Activated naive CD4-positive, alpha-beta T cell treated with anti-CD3 and anti-CD28 coated beads for 36 hours (primary cell): ENCODE measurements at places on chromosomes 5 and 9.

GRCh38 chr5:149450199-149450598, 71.1 kb upstream of the IL17B start:
- no peaks in the 10 kb centered on the region for H3K27me3 ChIP-seq
- H3K4me1 ChIP-seq = no peaks in the 10 kb centered on the region
- DNase-seq = no peak
- no peak overlapping the region for H3K27ac ChIP-seq
- no peaks in the 10 kb centered on the region for H3K36me3 ChIP-seq

GRCh38 chr9:125141251-125141650, 2.1 kb downstream of the SCAI start:
- H3K27ac ChIP-seq = no peak overlapping the region
- H3K36me3 ChIP-seq = peaks cover 8% of the 10 kb centered on the region
- H3K4me3 ChIP-seq = no peak overlapping the region
- peaks cover 35% of the 10 kb centered on the region for H3K4me1 ChIP-seq
- no peak for DNase-seq

GRCh38 chr5:120528609-120529008, 64.5 kb downstream of the PRR16 start:
- H3K27me3 ChIP-seq = no peaks in the 10 kb centered on the region
- no peak overlapping the region for H3K27ac ChIP-seq
- H3K4me3 ChIP-seq = no peak overlapping the region
- no peaks in the 10 kb centered on the region for H3K36me3 ChIP-seq

- H3K4me1 ChIP-seq = peaks cover 3% of the 10 kb centered on the region
- H3K27ac ChIP-seq = no peak overlapping the region
- no peaks in the 10 kb centered on the region for H3K36me3 ChIP-seq
- peaks cover 2% of the 10 kb centered on the region for H3K27me3 ChIP-seq
Measured at GRCh38 chr5:97838214-97838613, 655.2 kb upstream of the RIOK2 start.

GRCh38 chr5:172278356-172278755, 5.2 kb downstream of the UBTD2 start:
- peaks cover 50% of the 10 kb centered on the region for H3K4me1 ChIP-seq
- no peak overlapping the region for H3K27ac ChIP-seq
- H3K36me3 ChIP-seq = peaks cover 2% of the 10 kb centered on the region
- no peak for DNase-seq
- H3K27me3 ChIP-seq = no peaks in the 10 kb centered on the region

- H3K36me3 ChIP-seq = no peaks in the 10 kb centered on the region
- peaks cover 3% of the 10 kb centered on the region for H3K4me1 ChIP-seq
- H3K27ac ChIP-seq = no peak overlapping the region
- no peak overlapping the region for H3K4me3 ChIP-seq
- H3K27me3 ChIP-seq = no peaks in the 10 kb centered on the region
- DNase-seq = no peak
Measured at GRCh38 chr9:129343424-129344375, 165.6 kb upstream of the IER5L start.

- DNase-seq = no peak
- H3K4me3 ChIP-seq = no peak overlapping the region
- no peak overlapping the region for H3K27ac ChIP-seq
Measured at GRCh38 chr9:138022756-138023393, 145.3 kb downstream of the CACNA1B start.

DNA sequence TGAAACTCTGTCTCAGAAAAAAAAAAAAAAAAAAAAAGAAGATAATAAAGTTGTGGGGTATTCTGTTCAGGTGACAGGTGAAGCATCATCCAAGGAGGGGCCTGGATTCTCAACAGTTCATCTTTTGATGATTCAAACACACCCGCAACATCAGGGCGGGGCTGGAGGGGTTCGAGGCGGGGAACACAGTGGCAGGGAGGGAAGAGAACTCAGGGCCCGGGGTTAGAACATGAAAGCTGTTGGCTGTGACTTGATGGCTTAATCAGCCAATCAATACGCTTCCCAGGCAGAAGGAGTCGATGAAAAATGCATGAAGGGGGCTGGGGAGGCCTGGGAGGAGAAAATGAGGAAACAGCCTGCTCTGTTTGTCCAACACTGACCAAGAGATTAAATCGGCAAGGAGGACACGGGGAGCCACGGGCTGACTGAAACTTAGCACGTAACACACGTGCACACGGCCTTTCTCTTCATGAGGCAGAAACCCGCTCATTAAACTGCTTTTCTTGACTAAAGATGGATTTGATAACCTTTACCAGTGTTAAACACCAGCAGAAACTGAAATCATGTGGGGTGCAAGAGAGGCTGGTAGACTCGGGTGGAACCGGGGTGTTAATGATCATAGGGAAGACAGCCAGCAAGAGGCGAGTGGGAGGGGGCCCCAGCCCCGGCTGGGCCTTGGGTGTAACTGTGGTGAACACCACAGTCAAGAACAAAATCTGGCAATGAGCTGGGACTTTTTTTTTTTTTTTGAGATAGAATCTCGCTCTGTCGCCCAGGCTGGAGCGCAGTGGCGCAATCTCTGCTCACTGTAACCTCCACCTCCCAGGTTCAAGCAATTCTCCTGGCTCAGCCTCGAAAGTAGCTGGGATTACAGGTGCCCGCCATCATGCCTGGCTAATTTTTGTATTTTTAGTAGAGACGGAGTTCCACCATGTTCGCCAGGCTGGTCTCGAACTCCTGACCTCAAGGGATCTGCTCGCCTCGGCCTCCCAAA, 105.7 kb upstream of the RAPGEF1 start:
- no peaks in the 10 kb centered on the region for H3K4me1 ChIP-seq
- peaks cover 9% of the 10 kb centered on the region for H3K27me3 ChIP-seq
- DNase-seq = no peak
- no peak overlapping the region for H3K27ac ChIP-seq
- H3K36me3 ChIP-seq = no peaks in the 10 kb centered on the region

DNA sequence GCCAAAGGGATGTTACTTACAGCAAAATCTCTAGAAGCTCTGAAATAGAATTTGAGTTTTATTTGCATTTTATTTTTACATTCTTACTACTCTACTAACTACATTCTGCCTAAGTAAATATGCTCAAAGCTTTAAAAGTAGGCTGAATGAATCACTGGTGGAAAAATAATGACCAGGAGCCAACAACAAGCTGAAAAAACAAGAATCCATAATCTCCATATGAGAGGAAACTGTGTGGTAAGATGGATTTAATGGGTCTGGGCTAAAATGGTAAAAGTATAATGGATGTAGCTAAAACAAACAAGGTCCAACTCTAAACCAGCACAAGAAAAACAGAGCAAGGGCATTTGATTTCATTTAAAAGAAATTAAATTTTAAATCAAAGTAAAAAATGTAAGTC, 525.8 kb upstream of the FTMT start:
- no peak overlapping the region for H3K27ac ChIP-seq
- H3K36me3 ChIP-seq = no peaks in the 10 kb centered on the region
- no peak for DNase-seq
- H3K4me3 ChIP-seq = no peak overlapping the region
- no peaks in the 10 kb centered on the region for H3K4me1 ChIP-seq

GRCh38 chr5:68770551-68770950, 323.3 kb upstream of the SLC30A5 start:
- H3K4me1 ChIP-seq = no peaks in the 10 kb centered on the region
- no peak overlapping the region for H3K27ac ChIP-seq
- H3K36me3 ChIP-seq = no peaks in the 10 kb centered on the region
- no peak overlapping the region for H3K4me3 ChIP-seq
- DNase-seq = no peak

DNA sequence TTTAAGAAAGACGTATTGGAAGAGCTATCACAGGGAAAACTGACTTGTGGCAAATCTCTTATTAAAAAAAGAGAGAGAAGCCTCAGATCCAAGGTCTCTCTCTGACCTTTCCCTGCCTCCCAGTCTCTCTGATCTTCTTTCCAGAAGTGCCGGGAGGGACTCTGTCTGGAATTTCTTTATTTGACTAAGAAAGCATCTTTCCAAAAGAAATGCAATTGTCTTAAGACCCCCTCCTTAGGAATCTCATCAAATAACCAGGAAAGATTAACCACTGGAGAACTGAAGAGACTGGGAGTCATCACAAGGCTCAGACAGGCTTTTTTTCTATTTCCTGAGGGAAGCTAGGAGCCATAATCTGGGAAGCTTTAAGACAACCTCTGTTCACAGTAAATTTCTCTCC, 4.6 kb downstream of the C1QTNF3 start:
- H3K36me3 ChIP-seq = peaks cover 12% of the 10 kb centered on the region
- H3K27me3 ChIP-seq = no peaks in the 10 kb centered on the region
- H3K4me3 ChIP-seq = no peak overlapping the region
- DNase-seq = no peak
- no peaks in the 10 kb centered on the region for H3K4me1 ChIP-seq

GRCh38 chr9:136268318-136268717, 22.7 kb upstream of the QSOX2 start:
- H3K4me3 ChIP-seq = peak overlapping the region; percentile 66
- H3K27ac ChIP-seq = no peak overlapping the region
- H3K27me3 ChIP-seq = peaks cover 2% of the 10 kb centered on the region
- H3K4me1 ChIP-seq = peaks cover 4% of the 10 kb centered on the region
- no peaks in the 10 kb centered on the region for H3K36me3 ChIP-seq

DNA sequence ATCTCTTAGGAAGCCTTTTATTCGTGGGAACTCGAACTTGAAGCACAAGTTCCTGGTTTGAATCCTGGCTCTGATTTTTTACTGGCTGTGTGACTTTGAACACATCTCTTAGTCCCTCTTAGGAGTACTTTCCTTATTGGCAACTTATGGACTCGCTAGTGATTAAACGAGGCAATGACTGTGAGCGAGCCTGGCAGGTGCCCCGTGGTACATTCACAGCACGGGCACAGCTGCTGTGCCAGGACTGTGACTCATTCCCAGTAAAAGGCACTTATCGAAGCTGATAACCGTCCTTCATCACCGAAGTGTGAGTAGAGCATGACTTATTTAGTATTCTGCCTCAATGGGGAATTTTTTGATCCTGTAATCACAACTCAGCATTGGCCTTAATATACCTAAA, 22.7 kb downstream of the CFAP90 start:
- no peak overlapping the region for H3K27ac ChIP-seq
- no peak for DNase-seq
- peaks cover 8% of the 10 kb centered on the region for H3K27me3 ChIP-seq
- no peaks in the 10 kb centered on the region for H3K36me3 ChIP-seq
- no peaks in the 10 kb centered on the region for H3K4me1 ChIP-seq

GRCh38 chr5:83401122-83401731, 70.3 kb upstream of the VCAN start:
- H3K4me1 ChIP-seq = no peaks in the 10 kb centered on the region
- no peak overlapping the region for H3K4me3 ChIP-seq
- H3K36me3 ChIP-seq = no peaks in the 10 kb centered on the region

- H3K36me3 ChIP-seq = peaks cover 12% of the 10 kb centered on the region
- no peak overlapping the region for H3K27ac ChIP-seq
- DNase-seq = no peak
- no peaks in the 10 kb centered on the region for H3K4me1 ChIP-seq
- H3K27me3 ChIP-seq = no peaks in the 10 kb centered on the region
- H3K4me3 ChIP-seq = no peak overlapping the region
Measured at GRCh38 chr5:78213799-78214198, 80.7 kb downstream of the AP3B1 start.

GRCh38 chr9:134627417-134628353, 13.9 kb upstream of the COL5A1 start:
- H3K27ac ChIP-seq = no peak overlapping the region
- no peak overlapping the region for H3K4me3 ChIP-seq
- DNase-seq = no peak
- H3K4me1 ChIP-seq = no peaks in the 10 kb centered on the region

GRCh38 chr9:81619353-81620001, 69.9 kb downstream of the TLE1 start:
- no peak overlapping the region for H3K4me3 ChIP-seq
- H3K36me3 ChIP-seq = no peaks in the 10 kb centered on the region
- peaks cover 11% of the 10 kb centered on the region for H3K4me1 ChIP-seq
- H3K27ac ChIP-seq = no peak overlapping the region

GRCh38 chr9:18989097-18989496, 43.9 kb downstream of the SAXO1 start:
- H3K27me3 ChIP-seq = no peaks in the 10 kb centered on the region
- H3K27ac ChIP-seq = no peak overlapping the region
- no peak overlapping the region for H3K4me3 ChIP-seq
- H3K4me1 ChIP-seq = no peaks in the 10 kb centered on the region
- no peak for DNase-seq
- H3K36me3 ChIP-seq = no peaks in the 10 kb centered on the region

DNA sequence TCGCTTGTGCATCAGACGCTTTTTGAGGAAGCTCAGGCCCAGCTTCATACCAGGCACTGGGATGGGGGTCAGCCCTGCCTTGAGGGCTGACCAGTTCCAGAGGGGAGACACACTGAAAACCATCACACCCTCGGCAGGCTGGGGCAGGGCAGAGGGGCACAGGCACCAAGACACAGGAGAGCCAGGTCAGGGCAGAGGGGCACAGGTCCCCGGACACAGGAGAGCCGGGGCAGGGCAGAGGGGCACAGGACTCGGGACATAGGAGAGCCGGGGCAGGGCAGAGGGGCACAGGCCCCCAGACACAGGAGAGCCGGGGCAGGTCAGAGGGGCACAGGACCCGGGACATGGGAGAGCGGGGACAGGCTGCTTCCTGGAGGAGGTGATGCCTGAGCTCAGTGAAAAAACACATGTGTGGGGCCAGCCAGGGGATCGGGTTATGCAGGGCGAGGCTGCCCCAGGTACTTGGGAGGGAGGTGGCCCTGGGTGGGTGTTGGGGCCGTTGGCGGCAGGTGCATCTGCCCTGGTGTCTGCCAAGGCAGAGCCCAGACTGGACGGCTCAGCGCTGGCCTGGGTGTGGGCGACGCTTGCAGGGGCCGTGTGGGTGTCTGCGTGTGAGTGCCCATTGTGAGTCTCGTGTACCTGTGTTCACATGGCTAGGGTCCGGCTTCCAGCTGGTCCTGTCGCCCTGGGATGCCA, 15.1 kb upstream of the SLC2A6 start:
- no peak for DNase-seq
- no peaks in the 10 kb centered on the region for H3K4me1 ChIP-seq
- no peaks in the 10 kb centered on the region for H3K27me3 ChIP-seq
- H3K4me3 ChIP-seq = no peak overlapping the region

DNA sequence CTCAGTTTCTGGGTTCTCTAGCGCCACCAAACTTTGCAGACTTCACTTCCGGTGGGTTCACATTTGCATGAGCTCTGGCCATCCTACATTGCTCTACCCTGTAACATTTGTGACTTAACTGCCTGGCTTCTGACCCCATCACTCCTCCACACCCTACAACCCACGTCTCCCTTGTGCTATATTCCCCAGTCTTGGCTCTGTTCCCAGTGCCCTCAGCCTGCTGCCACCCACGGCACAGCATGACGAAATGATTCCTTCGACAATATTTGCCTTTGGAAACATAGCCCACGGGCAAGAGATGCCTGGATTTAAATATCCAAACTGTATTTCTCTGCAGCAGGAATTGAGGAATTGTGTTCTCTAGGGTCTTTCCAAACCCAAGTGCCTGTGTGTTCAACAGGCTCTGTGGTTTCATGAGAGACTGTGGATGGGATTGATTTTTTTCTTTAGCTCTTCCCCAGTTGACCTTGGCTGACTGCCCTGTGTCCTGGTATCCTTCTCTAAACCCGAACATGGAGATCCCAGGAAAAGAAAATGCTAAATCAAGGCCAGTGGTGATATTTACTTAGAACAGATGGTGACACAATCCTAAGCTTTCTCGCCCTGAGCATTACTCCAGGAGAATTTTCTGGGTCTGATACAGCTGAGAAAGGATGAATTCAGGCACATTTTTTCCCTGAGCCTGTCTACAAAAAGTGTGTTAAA, 44.4 kb upstream of the GRIA1 start:
- H3K27me3 ChIP-seq = no peaks in the 10 kb centered on the region
- DNase-seq = no peak
- H3K4me3 ChIP-seq = no peak overlapping the region
- H3K4me1 ChIP-seq = no peaks in the 10 kb centered on the region
- no peaks in the 10 kb centered on the region for H3K36me3 ChIP-seq

- no peak overlapping the region for H3K27ac ChIP-seq
- no peaks in the 10 kb centered on the region for H3K4me1 ChIP-seq
- no peak overlapping the region for H3K4me3 ChIP-seq
Measured at GRCh38 chr5:110665184-110665726, 61.2 kb downstream of the TMEM232 start.
